ENCODE measurements at places on chromosomes 11 and 22.

- DNase-seq: no peak
These were observed 15.2 kb downstream of the KCNQ1 start for GRCh38 chr11:2459796-2460531.

DNA sequence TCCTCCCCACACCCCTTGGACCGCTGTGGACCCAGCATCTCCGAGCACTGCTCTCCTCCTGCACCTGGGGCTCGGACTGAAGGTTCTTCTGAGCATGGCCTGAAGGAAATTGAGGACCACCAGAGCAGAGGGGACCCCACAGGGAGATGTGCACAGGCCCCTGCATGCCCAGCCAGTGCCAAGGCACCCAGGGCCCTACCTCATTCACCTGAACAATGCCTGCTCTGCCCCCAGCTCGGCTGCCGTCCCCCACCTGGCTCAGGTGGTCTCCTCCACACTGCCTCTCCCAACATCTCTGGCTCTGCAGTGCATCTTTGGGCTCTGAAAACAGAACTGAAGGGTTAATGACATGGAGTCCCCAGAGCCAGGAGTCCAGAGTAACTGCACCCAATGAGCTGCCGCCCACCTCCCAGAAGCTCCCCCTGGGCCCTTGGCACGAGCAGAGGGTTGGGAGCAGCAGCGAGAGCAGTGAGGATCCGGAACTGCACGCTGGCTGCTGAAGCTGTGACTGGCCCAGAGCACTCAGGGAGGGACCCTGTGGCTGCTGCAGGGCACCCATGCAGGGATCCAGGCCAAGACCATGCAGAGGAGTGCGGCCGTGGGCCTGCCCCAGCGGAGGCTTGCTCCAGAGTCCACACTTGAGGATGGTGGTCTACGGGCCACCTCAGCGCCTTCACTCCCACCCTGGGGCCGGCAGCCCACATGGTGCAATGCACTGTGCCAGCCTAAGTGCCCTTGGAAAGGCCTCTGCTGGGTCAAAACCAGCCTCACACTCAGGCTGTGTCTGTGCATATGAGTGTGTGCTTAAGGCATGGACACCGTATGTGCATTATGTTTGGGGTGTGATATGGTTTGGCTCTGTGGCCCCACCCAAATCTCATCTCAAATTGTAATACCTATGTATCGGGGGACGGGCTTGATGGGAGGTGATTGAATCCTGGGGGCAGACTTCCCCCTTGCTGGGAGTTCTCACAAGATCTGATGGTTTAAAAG, 686.1 kb downstream of the TBC1D22A start:
- no peak for DNase-seq

GRCh38 chr11:24762076-24762475, 265.2 kb downstream of the LUZP2 start:
- no peak for DNase-seq

- no peak for DNase-seq
These were observed 7.0 kb downstream of the DIXDC1 start for GRCh38 chr11:111944139-111944538.

DNA sequence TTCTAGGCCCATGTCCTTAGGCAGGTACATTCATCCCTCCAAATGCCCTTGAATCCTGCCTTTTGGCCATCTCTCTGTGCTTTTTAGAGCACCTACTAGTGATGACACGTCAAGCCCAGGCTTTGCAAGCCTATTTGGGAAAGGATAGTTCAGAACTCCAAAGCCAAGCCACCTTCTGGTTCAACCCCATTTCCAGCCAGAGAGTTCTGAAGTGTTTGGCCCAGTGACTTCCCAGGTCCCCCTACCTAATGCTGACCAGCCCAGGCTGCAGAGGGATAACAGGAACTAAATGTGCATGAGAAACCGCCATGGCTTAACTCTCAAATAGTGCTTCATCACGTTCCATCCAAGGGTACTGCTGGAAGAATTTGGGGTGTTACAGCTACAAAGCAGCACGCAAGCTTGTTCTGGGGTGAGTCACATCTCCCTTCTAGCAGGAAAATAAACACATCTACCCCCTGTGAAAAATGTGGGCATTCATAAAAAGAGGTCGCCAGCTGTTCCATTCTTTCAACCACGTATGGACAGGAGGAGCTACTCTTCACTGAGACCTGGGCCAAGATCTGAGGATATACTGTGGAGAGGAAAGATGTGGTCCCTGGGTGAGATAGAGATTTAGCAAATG, 2.0 kb upstream of the FXYD6 start:
- no peak for DNase-seq

DNA sequence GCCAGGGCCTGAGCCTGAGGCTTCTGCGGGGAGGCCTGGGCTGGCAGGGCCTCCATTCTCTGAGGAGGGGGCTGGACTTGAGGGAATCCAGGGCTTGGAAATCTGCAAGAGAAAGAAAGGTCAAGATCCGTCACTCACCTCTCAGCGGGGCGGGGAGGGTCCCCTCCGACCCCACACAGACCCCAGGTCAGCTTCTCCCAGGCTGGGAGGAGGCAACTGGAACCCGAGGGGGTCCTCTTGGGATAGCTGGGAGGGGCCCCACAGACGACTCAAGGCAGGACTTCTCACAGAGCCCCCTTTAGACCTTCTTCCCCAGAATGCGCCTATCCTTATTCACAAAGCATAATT, 11.0 kb downstream of the TNKS1BP1 start:
- DNase-seq: no peak

DNA sequence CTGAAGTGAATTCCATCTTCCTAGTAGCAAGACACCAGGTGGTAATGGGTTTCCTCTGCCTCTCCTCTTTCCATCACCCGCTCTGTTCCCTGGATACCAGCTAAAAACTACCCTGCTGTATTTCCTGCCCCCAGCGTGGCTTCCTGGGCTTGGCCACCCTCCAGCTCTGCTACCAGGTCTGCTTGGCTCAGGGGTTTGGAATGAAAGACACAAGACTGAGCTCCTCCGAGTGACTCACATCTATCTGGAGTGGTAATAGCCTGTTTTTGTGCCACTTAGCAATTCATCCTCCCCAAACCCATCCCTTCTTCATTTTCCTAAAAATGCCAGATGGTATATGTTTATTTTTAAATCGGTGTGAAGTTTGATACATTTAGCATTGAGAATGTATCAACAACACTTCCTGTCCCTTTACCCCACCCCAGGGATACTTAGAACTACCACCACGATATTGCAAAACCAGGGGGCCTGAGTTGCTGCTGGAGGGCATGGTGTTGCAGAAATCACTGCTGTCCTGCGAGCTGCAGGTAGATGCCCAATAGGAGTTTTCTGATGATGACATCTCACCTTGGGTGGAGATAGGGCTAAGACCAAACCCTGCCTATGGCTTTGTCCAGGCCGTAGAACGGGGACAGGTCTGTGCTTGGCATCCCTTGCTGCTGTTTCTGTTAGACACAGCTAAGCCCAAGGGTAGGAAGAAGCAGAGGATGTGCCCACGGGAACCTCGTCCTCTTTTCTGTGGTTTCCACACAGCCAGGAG, 7.5 kb upstream of the MICAL3 start:
- peak; percentile 92 for DNase-seq

GRCh38 chr11:80593648-80594374, 1153.0 kb upstream of the TENM4 start:
- peak; percentile 32 for DNase-seq
